ENCODE measurements at places on chromosomes 11 and 22. TPM values are rescaled to one million over a fixed set of nuclear protein-coding genes. Genes with fewer than 3 reads are reported as not detected.

- no peak for DNase-seq
These were observed 6.0 kb upstream of the PAX6 start for GRCh38 chr11:31817054-31817620.

- DNase-seq: peak; percentile 87
These were observed 23.7 kb upstream of the PDE3B start for GRCh38 chr11:14619603-14620531.

- peak; percentile 79 for DNase-seq
These were observed 27.6 kb downstream of the RIBC2 start for GRCh38 chr22:45441138-45441537.

The LRRC56 gene
- 0.64 TPM for total RNA-seq

DNA sequence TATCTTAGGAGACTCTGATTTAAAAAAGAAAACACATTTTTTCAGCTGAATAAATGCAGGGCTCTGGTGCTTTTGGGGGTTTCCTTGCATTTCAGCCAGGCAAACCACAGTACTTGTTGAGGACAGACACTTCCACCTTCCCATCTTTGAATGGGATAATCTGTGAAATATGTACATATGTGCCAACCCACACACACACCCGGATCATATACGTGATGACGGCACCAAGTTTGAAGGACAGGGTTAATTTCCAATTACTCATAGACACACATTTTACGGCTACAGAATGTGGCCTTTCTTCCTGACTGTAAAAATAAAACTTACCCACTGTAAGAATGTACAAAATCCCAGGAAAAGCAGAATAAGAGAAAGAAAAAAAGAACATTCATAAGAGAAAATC, 104.4 kb downstream of the MPPED2 start:
- DNase-seq: no peak

GRCh38 chr11:75188671-75189070, 37.8 kb downstream of the SLCO2B1 start:
- DNase-seq: no peak

GRCh38 chr11:129143335-129143734, 48.8 kb downstream of the ARHGAP32 start:
- DNase-seq: peak; percentile 98

The RAB3IL1 gene
- 10.6 TPM for total RNA-seq

GRCh38 chr11:5618807-5619206, 6.0 kb upstream of the TRIM34 start:
- DNase-seq: peak; percentile 21

DNA sequence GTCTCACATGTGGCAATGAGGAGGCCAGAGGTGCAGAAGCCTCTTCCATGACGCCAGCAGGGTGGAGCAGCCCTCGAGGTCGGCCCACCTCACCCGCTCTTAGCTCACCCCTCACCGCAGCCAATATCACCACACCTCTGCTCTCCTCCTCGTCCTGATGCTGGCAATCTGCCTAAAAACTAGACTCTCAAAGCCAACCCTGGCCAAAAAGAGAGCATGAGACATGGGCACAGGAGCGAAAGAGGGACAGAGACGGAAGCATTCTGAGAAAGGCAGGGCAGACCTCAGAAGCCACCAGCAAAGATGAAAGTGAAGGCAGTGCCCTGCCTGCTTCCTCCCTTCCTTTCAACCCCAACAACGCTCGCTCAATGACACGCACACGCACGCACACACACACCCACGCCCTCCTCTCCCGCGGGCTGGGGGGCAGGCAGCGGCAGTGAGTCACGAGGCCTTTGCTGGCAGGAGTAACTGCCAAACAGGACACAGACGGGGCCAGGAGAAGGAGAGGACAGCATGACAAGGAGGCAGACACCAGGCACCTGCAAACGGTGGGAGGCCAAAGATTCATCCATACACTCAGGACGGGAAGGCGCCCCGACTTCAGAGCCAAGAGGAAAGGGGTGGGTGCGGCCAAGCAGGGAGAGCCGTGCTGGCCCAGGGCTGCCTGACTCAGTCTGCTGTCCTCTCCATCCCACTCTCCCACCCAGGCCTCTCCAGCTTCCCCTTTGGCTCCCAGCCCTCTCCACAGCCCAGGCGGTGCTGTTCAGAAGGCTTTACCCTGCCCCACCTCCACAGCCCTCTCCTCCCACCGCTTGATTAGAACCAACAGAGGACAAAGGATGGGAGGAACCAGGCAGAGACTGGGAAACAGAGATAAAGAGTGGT, 11.4 kb downstream of the IGSF9B start:
- DNase-seq: no peak

DNA sequence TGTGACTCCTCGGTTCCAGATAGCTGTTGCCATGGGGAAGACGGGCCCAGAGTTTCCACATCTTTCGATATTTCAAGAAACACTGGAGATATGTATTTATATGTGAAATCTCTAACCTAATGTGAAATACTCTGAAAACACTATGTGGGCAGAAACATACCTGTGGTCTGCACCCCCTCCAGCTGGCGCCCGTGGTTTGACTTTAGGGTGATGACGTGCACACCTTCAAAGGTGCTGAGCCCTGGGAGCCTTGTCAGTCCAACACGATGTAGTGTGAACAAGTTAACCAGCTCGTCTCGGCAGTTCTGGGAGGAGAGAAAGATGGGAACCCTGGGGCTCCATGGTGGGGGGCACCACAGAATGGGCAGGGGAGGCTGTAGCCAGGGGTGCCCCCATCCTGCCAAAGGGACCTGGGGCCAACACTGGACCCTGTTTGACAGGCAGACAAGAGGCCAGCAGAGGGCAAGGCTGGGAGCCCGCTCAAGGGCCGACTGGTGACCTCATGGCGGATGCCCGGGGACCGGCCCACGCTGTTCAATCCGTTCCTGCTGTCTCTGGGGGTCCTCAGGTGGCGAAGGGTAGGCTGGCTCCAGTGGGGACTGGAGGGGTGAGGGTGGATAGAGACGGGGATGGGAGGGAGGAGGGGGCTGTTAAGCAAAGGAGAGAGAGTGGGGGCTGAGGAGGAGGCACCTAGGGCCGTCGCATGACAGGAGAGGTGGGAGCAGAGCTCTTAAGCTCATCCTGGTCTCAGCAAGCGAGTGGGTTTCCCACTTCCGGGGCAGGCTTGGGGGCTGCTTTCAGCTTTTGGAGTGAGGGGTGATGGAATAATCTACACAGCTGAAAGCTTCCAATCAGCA, 43.8 kb downstream of the TRIOBP start:
- no peak for DNase-seq

- no peak for DNase-seq
These were observed 12.6 kb downstream of the KLHL35 start for GRCh38 chr11:75420224-75421034.

DNA sequence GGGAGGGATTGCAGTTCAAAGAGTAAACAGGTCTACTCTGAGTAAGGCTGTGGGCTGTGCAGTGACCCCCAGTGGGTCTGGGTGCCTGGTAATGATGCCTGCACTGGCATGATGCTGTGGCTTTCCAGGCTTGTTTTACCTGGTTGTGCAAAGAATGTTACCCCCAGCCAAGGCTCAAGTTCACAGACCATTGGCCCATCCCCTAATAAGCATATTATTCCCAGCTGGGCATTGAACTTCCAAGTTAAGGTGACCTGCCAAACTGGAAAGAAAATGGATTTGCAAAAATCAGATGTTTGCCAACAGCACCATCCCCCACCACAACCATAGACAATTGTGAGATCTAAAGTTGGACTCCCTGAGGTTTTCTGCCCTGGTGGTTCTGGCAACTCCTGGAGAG, 7.9 kb upstream of the EHF start:
- DNase-seq: no peak

- no peak for DNase-seq
These were observed 45.7 kb downstream of the BCL2L13 start for GRCh38 chr22:17684245-17684644.

GRCh38 chr22:36065775-36066544, 37.3 kb upstream of the RBFOX2 start:
- DNase-seq: peak; percentile 92

- DNase-seq: peak; percentile 62
These were observed 5.1 kb downstream of the MRGPRF start for GRCh38 chr11:69007975-69008381.

- DNase-seq: no peak
These were observed 11.4 kb downstream of the UCP2 start for GRCh38 chr11:73971175-73971719.

GRCh38 chr11:64729851-64730382, 6.9 kb upstream of the NRXN2 start:
- no peak for DNase-seq

DNA sequence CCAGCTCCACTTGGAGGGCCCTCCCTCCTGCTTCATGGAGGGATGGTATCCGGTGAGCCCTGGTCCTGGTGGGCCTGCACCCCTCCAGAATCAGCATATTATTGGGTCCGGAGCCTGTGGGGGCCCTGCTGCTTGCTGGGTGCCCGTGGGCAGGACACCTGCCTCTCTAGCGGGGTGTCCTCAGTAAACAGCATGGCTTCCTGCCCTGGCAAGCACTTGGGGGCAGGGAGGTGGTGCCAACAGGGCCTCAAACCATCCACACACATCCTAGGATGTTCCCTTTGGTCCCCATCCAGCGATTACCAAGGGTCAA, 108.3 kb downstream of the CTTN start:
- no peak for DNase-seq

DNA sequence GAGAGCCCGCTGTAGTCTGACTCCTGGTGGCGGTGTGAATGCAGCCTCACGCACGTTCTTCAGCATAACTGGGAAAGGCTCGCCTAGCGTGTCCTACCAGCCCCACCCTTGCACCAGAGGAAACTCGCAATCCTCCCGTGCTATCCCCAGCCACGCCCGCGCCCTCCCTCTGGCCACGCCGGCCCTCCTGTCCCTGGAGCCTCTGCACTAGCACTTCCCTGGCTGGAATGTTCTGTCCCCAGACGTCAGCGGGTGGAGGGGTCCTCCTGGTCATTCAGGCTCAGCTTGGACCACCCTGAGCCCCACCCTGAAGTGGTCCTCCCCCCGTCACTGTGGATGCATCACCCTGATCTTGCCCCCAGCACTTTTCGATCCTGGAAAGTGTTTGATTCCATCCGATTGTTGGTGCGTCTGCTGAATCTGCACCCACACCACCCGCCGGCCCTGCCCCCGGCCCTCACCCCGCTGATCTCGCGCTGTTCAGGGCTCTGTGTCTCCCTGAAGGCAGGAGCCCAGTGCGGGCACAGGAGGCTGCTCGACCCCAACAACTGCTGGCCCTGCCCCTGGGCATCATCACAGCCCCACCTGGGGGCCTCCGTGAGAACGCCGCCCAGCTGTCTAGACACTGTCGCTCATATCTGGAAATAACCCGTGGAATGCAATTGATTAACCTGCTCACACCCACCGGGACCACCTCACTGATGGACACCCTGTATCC, 437.0 kb downstream of the TBC1D22A start:
- DNase-seq: no peak

DNA sequence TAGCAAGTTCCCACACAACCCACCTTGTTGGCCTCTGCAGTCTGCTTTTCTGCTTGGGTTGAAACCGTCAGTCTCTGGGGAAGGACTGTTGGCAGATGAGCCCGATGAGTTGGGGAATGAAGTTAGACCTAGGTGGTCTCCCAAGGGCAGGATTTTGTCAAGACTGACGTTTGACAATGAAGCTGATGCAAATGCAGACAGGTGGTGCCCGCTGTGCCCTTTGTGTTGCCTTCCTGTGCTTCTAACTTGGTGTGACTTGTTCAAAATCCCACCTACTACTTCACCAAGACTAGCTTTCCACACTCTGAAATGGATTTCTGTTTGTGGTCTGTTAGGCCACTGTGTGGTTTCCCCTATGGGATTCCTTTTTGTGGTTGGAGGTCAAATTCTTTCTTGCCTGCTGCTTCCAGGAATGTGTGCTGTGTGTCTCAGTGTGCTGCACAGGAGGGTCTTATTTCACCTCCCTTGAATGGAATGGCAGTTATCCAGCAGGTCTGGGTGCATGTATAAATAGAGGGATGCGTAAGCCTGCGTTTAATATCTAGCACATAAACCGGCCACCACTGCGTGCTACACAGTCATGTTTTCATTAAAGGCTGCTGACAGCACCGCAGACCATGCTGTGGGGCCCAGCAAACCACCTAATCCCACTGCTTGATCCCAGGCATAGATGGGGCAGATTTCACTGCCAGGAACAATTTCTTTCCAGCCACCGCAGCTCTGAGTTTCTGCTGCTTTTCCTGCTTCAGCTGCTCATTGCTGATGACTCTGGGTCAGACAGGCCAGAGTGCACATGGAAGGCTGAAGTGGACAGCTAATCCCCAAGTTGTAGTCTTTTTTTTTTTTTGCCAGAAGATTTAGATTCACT, 44.8 kb downstream of the ADAMTS8 start:
- DNase-seq: peak; percentile 97

The APOL4 gene
- not detected for total RNA-seq

The SLC17A6 gene
- not detected for total RNA-seq

The RAG2 gene
- not detected for total RNA-seq

The GGT5 gene
- total RNA-seq: 2.2 TPM

DNA sequence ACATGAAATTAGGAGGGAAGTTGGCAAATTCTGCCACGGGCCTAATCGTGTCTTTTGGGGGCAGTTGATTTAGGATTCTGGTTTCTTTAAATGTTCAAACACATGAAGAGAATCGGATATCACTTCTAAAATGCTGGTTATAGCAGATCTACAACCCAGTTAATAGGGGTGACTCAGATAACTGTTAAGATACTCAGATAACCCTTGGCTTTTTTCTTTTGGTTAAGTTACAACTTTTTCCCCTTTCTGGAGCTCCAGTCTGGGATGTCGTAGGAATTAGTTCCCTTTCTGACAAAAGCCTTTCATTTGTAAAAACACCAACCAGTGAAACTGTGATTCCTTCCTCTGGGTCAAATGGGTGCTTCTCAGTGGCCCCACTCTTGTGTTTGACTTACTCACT, 976 bp downstream of the DEPDC7 start:
- peak; percentile 47 for DNase-seq

Measured in fibroblast of villous mesenchyme (primary cell).